ENCODE measurements at places on chromosomes 3 and 15.
A peak's percentile ranks its signal among the peaks of the same experiment; 100 is the strongest.

GRCh38 chr3:51720292-51721061 is 13.6 kb downstream of the GRM2 start:
- no peak for DNase-seq
- H3K36me3 ChIP-seq, result no peaks in the 10 kb centered on the region
- no peak overlapping the region for H3K4me3 ChIP-seq
- H3K4me1 ChIP-seq, result 0 out of 2 replicates have a peak, but pooled peaks cover 4% of the 10 kb centered on the region

DNA sequence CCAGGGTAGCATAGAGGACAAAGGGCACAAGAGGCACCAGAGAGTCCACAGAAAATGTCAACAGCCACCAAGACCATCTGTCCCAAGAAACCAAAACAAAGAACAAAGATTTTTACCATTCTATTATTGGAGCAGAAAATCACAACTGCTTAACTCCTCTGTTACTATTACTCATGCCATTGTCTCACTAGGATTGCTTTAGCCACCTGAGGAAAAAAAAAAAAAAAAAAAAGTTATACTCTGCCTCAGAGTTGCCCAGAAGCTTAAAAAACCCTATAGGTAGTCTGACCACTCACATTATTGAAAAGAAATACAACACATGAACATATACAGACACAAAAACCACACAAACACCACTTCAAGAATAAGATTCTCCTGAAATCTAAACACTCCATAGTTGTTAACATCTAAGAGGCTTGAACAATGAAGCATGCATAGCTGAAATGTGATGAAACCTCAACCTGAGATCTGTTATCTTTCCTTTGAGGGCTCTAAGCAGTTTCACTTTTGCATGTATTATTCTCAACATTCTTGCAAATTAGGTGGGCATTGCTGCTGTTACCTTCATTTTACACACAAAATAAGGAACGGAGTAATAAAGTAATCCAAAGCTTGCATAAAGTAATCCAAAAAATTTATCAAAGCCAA is 85.4 kb downstream of the IGSF11 start:
- DNase-seq, result peak; percentile 75
- H3K27ac ChIP-seq, result peak overlapping the region; percentile 29
- H3K36me3 ChIP-seq, result no peaks in the 10 kb centered on the region
- peaks cover 12% of the 10 kb centered on the region for H3K4me1 ChIP-seq
- no peaks in the 10 kb centered on the region for H3K27me3 ChIP-seq
- H3K4me3 ChIP-seq, result peak overlapping the region; percentile 5

- no peak overlapping the region for H3K4me3 ChIP-seq
- H3K27ac ChIP-seq, result no peak overlapping the region
- H3K27me3 ChIP-seq, result no peaks in the 10 kb centered on the region
- no peaks in the 10 kb centered on the region for H3K4me1 ChIP-seq
These were observed 81.9 kb downstream of the PPARG start for GRCh38 chr3:12370758-12371157.

DNA sequence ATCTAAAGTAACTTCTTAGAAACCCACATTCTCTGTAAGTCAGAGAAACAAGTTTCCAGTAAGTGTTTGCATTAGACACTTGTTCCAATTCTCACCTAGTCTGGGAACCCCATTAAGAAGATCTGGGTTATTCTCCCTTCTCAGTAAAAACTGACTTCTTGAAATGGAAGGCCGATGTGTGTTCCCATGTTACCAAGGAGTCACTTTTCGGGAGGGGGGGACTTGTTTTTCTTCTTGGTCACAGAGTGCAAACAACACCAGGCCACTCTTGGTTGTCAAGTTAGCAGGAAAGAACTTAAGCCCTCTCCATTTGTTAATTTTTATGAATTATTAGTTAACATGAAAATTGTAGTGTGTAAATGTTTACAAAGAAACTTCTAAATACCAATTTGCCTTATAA is 55.6 kb downstream of the ITPR1 start:
- no peaks in the 10 kb centered on the region for H3K27me3 ChIP-seq
- no peak overlapping the region for H3K4me3 ChIP-seq
- no peaks in the 10 kb centered on the region for H3K36me3 ChIP-seq
- H3K4me1 ChIP-seq, result no peaks in the 10 kb centered on the region

DNA sequence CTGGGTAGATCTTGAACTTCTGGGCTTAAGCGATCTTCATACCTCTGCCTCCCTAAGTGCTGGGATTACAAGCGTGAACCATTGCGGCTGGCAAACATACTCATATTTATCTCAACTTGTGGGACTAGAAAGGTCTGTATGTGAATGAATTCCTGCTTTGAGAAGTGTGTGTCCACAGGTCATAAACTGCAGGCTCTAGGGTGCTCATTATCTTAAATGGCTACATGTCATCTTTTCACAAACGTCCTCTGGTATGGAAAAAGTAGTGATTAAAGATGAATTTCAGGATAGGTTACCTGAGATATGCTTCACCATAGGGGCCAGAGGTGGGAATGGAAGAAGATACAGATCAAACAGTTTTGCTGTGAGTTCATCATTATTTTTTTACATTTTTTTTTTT is 7.8 kb upstream of the HDAC11 start:
- no peaks in the 10 kb centered on the region for H3K36me3 ChIP-seq
- no peak overlapping the region for H3K27ac ChIP-seq
- H3K4me3 ChIP-seq, result no peak overlapping the region
- H3K4me1 ChIP-seq, result no peaks in the 10 kb centered on the region

DNA sequence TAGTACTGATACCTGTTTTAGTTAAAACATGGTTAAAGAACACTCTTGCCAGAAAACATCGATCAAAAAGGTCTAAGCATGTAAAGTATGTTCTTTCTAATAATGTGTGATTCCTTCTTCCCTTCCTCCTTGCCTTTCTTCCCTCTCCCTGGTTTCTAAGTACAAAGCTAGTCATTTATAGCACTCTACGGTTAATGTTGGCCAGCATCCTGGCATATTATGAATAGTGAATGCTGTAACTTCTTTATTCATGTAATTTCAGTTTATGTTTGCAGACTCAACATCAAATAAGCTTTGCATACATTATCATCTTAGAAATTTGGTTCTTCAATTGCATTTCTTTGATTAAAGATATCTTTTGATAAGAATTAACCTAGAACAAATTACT is 27.1 kb downstream of the P2RY12 start:
- H3K27me3 ChIP-seq, result no peaks in the 10 kb centered on the region
- no peak for DNase-seq
- H3K4me3 ChIP-seq, result no peak overlapping the region
- no peak overlapping the region for H3K27ac ChIP-seq

DNA sequence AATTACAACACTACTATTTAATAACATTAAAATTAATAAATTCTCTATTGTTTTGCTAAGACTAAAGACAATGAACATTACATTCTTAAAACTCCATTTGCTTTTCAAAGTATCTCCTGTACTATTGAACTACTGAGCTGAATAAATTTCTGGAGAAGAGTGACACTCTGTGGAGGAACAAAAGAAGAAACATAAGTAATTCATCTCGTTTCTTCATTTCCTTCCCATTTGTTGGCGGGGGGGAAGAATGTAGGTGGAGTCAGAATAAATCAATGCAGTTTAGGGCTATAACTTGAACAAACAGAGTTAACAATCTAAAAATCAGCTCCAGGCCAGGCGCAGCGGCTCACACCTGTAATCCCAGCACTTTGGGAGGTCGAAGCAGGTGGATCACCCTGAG is 32.7 kb downstream of the EFHB start:
- no peaks in the 10 kb centered on the region for H3K4me1 ChIP-seq
- DNase-seq, result no peak
- H3K27ac ChIP-seq, result no peak overlapping the region
- H3K36me3 ChIP-seq, result no peaks in the 10 kb centered on the region

- no peak for DNase-seq
- peaks cover 7% of the 10 kb centered on the region for H3K4me1 ChIP-seq
- no peaks in the 10 kb centered on the region for H3K36me3 ChIP-seq
These were observed 73.9 kb downstream of the PEX5L start for GRCh38 chr3:179962629-179963387.

GRCh38 chr3:106068795-106069194 is 200.0 kb upstream of the CBLB start:
- 0 out of 2 replicates have a peak, but pooled peaks cover 4% of the 10 kb centered on the region for H3K4me1 ChIP-seq
- no peaks in the 10 kb centered on the region for H3K36me3 ChIP-seq
- no peak overlapping the region for H3K4me3 ChIP-seq
- no peaks in the 10 kb centered on the region for H3K27me3 ChIP-seq
- H3K27ac ChIP-seq, result peak overlapping the region; percentile 11

DNA sequence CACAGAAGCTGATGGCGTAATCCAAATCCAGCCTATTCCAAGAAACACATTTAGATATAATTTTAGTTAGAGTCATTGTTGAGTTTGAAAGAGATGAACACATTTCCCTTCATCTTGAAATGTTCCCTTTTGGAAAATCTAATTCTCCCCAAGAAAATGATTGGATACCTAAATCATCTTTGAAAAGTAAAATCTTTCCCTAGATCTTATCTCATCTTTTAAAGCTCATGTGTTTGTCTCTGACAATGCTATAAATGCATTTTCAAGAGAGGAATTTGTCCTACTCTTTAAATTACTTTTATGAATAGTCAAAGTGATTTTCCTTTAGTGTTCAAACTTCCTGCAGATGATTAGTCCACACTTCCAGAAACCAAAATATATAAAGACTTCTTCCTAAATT is 82.6 kb upstream of the CNTN6 start:
- no peaks in the 10 kb centered on the region for H3K4me1 ChIP-seq
- H3K27ac ChIP-seq, result no peak overlapping the region
- no peak overlapping the region for H3K4me3 ChIP-seq
- DNase-seq, result no peak
- H3K36me3 ChIP-seq, result no peaks in the 10 kb centered on the region

GRCh38 chr3:51216291-51216690 is 168.8 kb upstream of the MANF start:
- no peak overlapping the region for H3K4me3 ChIP-seq
- H3K4me1 ChIP-seq, result no peaks in the 10 kb centered on the region
- H3K36me3 ChIP-seq, result no peaks in the 10 kb centered on the region
- no peak overlapping the region for H3K27ac ChIP-seq

DNA sequence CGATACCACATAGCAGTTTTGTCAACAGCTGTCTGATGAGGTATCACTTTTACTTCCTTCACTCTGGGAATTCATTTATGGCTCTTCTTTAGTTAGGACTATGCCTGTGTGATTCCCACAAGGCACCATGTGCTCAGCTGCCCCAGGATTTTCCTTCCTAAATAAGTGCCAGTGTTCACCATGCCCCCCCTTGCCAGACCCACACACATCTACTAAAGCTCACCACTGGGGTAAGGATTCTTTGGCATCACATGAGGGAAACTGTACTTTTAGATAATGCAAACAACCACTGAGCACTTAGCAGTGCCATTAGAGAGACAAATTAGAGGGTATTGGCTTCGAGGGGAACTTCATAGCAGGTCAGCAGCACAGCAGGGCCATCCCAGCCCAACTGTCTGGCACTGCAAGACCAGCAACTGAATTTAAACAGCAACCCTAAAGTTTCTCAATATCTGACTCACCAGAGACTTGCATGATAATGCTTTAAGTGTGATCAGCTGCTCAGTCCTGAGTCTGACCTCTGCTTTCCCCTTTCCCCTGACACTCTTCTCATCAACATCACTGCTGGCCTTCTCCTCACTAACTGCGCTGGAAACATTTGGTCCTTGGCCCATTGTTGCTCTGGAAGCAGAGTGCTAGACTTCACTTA is 114.3 kb downstream of the STAC start:
- no peaks in the 10 kb centered on the region for H3K36me3 ChIP-seq
- H3K27ac ChIP-seq, result no peak overlapping the region
- no peak for DNase-seq
- H3K4me3 ChIP-seq, result no peak overlapping the region
- H3K27me3 ChIP-seq, result no peaks in the 10 kb centered on the region

DNA sequence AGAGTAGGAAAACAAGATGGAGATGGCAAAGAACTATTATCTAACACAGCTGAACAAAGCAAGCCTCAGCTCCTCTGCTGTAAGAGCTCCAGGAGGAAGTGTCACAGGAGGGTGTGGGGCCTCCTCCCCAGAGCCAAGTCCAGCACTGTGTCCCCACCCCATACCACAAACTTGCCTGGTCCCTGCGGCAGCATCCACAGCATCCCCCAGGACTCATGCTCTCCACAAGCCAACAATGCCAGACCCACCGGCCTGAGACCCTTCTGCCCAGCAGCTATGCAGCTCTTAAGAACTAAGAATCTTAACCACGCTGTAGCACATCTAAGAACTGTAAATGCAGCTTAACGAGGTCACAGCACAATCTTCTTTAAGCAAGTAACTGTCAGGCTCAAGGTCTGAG is 9.1 kb downstream of the RBM15B start:
- H3K36me3 ChIP-seq, result peaks cover 6% of the 10 kb centered on the region
- H3K27ac ChIP-seq, result no peak overlapping the region
- no peaks in the 10 kb centered on the region for H3K4me1 ChIP-seq

GRCh38 chr3:172259111-172259541 is 189.1 kb downstream of the GHSR start:
- no peaks in the 10 kb centered on the region for H3K27me3 ChIP-seq
- no peaks in the 10 kb centered on the region for H3K4me1 ChIP-seq
- H3K36me3 ChIP-seq, result peaks cover 9% of the 10 kb centered on the region
- no peak overlapping the region for H3K4me3 ChIP-seq
- DNase-seq, result no peak

DNA sequence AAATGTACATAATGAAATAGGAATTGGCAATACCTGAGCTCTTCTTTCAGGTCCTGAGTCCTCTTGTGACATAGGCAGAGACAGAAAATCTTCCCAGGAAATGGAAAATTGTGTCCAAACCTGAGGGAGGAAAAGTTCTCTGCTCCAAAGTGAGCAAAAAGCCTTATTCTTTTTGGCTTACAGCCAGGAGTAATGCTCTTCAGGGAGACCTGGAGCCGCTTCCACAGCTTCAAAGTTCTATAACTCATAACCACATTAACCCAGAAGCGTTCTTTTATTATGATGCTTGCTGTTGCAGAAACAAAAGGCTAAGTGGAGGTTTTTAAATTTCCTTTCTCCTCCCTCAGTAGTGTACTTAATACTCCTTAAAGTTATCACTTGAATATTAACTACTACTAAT is 633 bp downstream of the IGSF10 start:
- no peaks in the 10 kb centered on the region for H3K4me1 ChIP-seq
- H3K4me3 ChIP-seq, result no peak overlapping the region
- no peaks in the 10 kb centered on the region for H3K36me3 ChIP-seq

- no peaks in the 10 kb centered on the region for H3K27me3 ChIP-seq
- no peak overlapping the region for H3K4me3 ChIP-seq
- H3K27ac ChIP-seq, result no peak overlapping the region
- DNase-seq, result no peak
- H3K36me3 ChIP-seq, result 0 out of 2 replicates have a peak, but pooled peaks cover 9% of the 10 kb centered on the region
These were observed 33.3 kb downstream of the RLBP1 start for GRCh38 chr15:89187986-89188514.

GRCh38 chr15:57890351-57890750 is 175.2 kb downstream of the ALDH1A2 start:
- H3K4me3 ChIP-seq, result no peak overlapping the region
- no peaks in the 10 kb centered on the region for H3K4me1 ChIP-seq
- DNase-seq, result no peak

DNA sequence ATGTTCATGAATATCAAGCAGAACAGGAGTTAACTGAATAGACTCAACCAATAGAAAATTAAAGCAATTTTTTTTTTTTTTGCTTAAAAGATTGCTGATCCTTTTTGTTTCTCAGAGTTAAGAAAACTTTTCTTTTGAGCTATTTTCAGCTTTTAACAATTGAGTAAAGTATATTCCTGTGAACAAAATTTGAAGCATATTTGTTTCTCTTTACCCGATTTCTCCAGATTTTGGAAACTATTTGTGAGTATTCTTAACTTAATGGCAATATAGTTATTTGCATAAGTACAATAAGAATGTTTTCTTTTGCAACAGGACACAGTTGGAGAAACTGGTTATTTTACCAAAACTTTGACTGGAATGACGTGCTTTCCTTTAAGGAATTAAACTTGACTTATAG is 53.4 kb upstream of the C15orf39 start:
- no peaks in the 10 kb centered on the region for H3K27me3 ChIP-seq
- H3K27ac ChIP-seq, result no peak overlapping the region
- H3K36me3 ChIP-seq, result no peaks in the 10 kb centered on the region
- peaks cover 5% of the 10 kb centered on the region for H3K4me1 ChIP-seq
- no peak for DNase-seq
- H3K4me3 ChIP-seq, result no peak overlapping the region

- no peak overlapping the region for H3K4me3 ChIP-seq
- H3K4me1 ChIP-seq, result peaks cover 10% of the 10 kb centered on the region
- no peaks in the 10 kb centered on the region for H3K27me3 ChIP-seq
These were observed 42.0 kb downstream of the WWTR1 start for GRCh38 chr3:149615731-149616221.

Measured in MM.1S (cell line).